ENCODE measurements at places on chromosomes 7 and 10. TPM values are rescaled to one million over a fixed set of nuclear protein-coding genes. Genes with fewer than 3 reads are reported as not detected.
A peak's percentile ranks its signal among the peaks of the same experiment; 100 is the strongest.

BMPR1A gene
- total RNA-seq = 28.8 TPM

DPP6 gene
- not detected for total RNA-seq

KIAA1549 gene
- 3.3 TPM for total RNA-seq

DNA sequence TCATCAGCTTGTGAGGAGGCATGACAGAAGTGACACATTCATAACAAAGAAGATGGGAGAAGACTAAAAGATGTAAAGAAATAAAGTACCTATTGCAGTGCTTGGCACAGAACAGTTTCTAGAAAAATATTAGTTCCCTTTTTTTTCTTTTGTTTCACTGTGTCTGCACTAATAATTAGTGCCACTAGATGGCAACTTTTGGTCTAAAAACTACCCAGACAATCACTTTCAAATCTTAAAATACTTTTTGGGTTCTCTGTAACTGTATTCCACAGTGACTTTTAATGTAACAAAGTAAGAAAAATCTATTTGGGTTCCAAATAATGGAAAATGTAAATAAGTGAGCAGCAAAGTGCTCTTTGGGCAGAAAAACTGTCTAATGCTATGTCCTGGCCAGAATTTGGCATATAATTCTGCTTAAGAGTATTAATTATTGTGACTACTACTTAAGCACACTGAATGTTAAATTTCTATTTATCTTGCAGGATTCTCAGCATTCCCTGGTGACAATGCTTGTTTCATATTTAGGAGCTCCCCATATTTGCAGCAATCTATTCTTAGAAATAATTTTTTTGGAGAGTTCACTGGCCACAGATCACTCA, 134.8 kb upstream of the KIF5B start:
- peak; percentile 45 for DNase-seq

GRCh38 chr10:80252296-80252887, 37.1 kb downstream of the MAT1A start:
- peak; percentile 75 for DNase-seq

- no peak for DNase-seq
These were observed 16.8 kb upstream of the DNAH11 start for GRCh38 chr7:21526007-21526406.
